Stimulated activated CD4-positive, alpha-beta T cell treated with anti-CD3 and anti-CD28 coated beads, Interleukin-4, amount 100 ng/mL, for 24 hours (primary cell): ENCODE measurements at places on chromosomes 13 and 19.

DNA sequence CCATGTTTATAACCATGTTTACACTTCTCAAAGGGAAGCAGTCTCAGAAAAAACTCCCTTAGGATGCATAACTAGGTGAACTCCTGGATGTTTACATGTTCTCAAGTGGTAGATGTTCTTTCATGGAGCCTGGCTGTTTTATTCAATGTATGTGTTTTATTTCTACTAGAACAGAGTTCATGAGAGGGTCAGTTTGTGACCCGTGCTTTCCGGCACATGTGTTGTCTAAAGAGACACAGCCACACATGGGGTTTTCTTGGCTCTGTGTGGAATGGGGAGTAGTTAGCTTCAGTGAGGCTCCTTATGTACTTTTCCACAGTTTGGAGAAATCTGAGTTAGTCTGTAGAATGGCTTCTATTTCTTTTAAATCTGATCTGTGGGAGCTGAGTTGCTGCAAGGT lies 60.9 kb downstream of the ATP8A2 start:
- no peak for DNase-seq

GRCh38 chr13:38013676-38014075 lies 144.1 kb upstream of the TRPC4 start:
- no peak for DNase-seq

- no peak for DNase-seq
Measured at GRCh38 chr19:3576696-3577443, 4.1 kb downstream of the HMG20B start.

DNA sequence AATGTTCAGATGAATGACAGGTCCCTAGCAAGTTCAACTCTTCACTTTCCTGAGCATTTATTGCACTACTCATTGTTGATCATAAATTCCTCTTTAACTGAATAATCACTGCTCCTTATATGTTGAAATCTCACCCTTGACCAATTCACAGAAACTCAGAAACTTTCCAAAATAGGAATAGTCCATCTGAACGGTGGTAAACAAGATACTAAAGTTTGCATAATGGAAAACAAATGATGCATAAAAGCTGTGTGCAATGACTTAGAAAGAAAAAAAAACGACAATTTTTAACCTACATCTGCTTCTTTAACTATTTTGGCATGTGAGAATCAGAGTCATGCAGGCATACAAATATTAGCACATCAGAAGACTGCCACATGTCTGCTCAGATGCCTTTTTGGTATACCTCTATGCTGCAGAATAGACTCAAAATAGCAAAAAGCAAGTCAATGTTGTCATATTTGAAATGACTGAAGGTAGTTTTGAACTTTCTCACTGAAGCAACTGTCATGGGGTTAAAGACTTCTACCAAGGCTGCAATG lies 34.8 kb downstream of the SLC10A2 start:
- no peak for DNase-seq

DNA sequence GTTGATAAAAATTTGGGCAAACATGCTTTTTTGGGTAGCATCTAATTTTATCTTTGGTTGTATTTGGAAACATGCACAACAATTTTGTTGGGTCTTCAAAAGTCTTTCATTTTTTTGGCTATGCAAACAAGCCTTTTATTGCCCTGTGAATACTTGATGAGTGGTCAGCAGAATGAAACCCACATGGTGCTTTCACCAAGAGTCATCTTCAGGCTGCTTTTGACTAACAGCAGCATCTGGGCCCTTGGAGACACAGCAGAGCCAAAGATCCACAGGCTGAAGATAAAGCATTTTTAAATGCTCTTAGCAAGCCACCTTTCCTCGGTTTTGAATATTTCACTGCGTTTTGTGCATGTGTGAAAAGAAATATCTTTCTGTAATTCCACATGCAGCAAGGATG lies 154.9 kb downstream of the FGF9 start:
- DNase-seq: no peak

DNA sequence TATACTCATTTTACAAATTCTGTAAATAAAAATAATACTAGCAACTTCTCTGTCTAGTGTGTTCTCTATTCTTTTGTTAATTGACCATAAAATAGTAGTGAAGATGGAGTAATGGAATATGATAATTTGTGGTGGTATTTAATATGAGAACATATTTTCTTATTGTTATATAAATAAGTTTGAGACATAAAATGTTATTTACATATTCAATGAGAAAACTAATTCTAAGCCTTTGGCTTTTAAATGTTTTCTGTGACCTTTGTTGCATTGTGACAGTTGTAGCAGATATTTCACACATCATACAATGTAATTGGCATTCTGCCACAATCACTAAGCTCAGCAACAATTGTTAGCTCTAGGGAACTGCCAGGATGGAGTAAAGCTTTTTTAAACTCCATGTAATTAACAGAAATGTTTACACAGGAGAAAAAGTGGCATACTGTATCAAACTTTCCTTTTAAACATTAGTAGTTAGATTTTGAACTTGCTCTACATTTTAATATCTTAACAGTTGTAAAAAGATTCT lies 562.1 kb upstream of the PCDH9 start:
- no peak for DNase-seq

GRCh38 chr13:36914648-36915047 lies 5.4 kb downstream of the SMAD9 start:
- no peak for DNase-seq

GRCh38 chr19:1082165-1082927 lies 12.8 kb downstream of the POLR2E start:
- peak; percentile 72 for DNase-seq

DNA sequence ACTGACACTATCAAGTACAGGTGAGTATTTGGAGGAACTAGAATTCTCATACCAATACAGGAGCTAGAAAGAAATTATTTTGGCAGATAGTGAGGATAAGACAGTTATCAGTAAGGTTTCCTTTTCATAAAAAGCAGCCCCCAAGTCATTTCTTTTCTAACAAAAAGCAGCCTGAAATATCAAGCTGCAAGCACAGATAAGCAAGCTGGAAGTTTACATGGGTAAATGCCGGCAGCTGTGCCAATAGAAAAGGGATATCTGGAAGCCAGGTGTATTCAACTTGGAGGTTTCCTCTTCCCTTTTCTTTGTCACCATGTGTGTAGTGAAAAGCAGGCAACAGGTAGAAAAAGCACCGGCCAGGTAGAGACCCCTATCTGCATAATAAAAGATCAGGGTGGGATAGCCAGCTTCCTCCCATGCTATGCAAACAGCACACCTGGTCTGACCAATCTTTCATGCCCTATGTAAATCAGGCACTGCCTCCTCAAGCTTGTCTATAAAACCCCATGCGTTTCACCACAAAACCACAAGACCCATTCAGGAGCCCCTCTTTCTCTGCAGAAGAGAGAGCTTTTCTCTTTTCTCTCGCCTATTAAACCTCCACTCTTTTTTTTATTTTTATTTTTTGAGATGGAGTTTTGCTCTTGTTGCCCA lies 22.9 kb downstream of the CYP4F2 start:
- DNase-seq: no peak

- DNase-seq: no peak
Measured at GRCh38 chr19:42961119-42961518, 24.1 kb upstream of the PSG7 start.

- DNase-seq: no peak
Measured at GRCh38 chr13:100266026-100266425, 177.1 kb downstream of the PCCA start.

DNA sequence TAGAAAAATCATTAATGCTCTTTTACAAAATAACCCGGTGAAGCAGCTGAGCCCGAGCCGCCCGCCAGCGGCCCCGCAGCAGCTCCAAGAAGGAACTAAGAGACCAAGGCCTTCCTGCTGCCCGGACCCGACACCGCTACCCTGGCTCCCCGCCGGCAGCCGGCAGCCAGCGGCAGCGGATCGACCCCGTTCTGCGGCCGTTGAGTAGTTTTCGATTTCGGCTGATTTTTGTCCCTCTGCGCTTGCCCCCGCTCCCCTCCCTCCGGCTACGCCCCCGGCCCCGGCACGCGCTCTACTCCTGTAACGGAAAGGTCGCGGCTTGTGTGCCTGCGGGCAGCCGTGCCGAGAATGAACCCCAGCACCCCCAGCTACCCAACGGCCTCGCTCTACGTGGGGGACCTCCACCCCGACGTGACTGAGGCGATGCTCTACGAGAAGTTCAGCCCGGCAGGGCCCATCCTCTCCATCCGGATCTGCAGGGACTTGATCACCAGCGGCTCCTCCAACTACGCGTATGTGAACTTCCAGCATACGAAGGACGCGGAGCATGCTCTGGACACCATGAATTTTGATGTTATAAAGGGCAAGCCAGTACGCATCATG lies at the start of gene PABPC3:
PABPC3 (plus strand) TSS at position 286 of the 603 bp plus-strand sequence; CDS start at position 349, 63 bp downstream.
- no peak for DNase-seq

GRCh38 chr13:110890279-110891165 lies 24.3 kb downstream of the ANKRD10 start:
- no peak for DNase-seq

- DNase-seq: no peak
Measured at GRCh38 chr13:111907341-111907880, 159.5 kb upstream of the SOX1 start.

DNA sequence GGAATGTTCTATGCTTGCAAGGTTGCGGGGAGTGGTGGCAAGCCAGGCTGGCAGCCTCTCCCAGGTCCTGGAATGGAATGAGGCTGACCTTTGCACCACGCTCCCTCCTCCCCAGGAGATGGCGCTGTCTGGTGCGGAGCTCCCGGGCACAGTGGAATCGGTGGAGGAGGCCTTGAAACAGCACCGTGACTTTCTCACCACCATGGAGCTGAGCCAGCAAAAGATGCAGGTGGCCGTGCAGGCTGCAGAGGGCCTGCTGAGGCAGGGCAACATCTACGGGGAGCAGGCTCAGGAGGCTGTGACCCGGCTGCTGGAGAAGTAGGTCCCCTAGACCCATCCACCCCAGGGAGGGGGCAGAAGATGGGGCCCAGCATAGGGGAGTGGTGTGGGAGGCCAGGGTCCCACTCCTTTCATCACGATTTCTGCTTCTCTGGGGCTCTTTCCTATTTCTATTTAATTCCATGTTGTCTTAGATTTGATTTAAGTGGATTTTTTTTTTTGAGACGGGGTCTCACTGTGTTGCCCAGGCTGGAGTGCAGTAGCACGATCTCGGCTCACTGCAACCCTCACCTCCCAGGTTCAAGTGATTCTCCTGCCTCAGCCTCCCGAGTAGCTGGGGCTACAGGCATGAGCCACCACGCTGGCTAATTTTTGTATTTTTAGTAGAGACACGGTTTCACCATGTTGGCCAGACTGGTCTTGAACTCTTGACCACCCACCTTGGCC lies 53.2 kb upstream of the SHKBP1 start:
- DNase-seq: peak; percentile 55

DNA sequence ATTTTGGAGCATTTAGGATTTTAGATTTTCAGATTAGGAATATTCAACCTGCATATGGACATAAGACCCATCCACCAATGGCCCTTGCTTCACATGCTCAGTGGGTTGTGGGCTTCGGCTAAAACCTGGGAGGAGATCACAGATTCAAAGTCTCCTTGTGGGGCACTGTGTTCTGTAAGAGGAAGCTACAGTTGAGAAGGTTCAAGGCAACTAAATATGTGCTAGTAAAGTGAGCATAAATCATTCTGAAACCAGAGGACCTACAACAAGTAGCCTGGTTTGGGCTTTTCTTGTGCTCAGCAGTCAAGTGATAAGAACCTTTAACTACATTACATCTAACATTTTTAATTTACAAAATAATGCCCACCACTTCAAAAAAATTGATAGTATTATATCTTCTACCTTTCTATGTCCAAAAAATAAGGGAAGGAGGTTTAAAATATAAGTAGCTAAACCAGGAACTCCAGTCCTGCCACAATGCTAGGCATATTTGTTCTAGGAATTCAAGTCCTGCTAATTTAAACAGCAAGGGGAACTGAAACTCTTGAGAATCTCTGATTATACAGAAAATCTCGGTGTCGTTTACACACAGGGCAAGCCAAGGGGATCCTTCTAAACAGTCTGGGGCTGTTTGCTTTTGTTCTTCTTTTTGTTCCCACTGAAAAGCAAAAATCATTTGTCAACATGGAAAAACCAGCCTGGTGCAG lies 36.6 kb downstream of the FOXO1 start:
- no peak for DNase-seq

GRCh38 chr19:17543986-17544385 lies 11.5 kb upstream of the COLGALT1 start:
- no peak for DNase-seq

GRCh38 chr13:32454886-32455593 lies 27.1 kb upstream of the N4BP2L1 start:
- no peak for DNase-seq

DNA sequence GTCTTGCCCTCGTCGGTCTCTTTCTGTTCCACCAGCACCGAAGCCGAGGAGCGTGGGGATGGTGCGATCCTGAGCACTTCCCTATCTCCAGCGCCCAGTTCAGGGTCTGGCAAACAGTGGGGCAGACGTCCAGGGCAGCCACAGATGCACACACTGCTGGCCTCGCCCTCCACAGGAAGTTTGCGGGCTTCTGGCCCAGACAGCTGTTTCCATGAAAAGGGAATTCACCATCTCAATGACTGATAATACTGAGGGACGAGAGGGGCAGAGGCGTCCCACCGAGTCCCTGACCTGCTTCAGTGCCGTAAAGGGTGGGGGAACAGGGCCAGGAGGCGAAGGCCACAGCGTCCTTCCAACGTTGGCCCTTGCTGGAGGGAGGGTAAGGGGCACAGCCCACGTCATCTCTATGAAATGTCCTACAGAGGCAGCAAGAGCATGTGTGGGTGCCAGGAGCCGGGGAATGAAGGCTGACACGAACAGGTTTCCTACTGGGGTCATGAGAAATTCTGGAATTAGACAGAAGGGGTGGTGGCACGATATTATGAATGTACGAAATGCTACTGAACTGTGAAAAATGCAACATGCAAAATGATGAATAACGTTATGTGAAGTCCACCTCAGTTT lies 19.5 kb downstream of the SHC2 start:
- DNase-seq: no peak

DNA sequence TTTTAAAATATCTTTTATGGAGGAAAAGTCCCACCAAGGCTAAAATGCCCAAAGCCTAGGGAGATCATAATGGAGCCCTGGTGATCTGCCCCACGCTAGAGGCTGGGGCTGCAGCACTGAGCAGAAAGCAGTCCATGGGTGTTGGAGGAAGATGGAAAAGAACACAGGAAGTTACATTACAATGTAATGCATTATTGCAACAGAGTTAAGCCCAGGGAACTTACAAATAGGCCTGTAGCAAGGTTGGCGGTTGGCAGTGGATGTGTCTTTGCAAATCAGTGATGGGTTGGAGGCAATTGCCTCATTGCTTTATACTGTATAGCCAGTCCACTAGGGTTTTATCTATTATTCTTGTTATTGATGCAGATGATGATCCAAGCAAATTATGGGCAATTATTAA lies 399.9 kb downstream of the NDFIP2 start:
- DNase-seq: no peak

GRCh38 chr13:30017880-30018279 lies 167.5 kb upstream of the UBL3 start:
- DNase-seq: no peak

DNA sequence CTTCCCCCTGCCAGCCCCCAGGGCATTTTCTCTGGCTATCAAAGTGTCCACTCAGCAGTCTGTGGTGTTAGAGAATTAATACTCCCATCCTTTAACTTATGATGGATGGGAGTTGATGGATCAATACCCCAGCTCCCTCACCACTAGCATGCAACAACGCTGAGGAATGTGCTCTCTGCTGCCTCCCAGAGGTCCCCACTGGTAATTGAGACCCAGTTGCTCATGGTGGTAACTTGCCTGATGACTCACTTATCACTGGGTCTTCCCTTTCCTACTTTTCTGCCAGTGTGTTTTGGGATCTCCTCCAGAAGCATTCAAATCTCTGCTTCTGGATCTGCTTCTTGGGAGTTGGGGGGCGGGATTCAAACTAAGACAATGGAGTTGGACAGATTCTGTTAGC lies 20.3 kb upstream of the CACNA1A start:
- DNase-seq: no peak

- no peak for DNase-seq
Measured at GRCh38 chr13:101624981-101625380, 172.5 kb downstream of the ITGBL1 start.

GRCh38 chr13:30124131-30124768 lies 183.1 kb downstream of the KATNAL1 start:
- DNase-seq: no peak
